ENCODE measurements at places on chromosomes 2 and 18. TPM values are rescaled to one million over a fixed set of nuclear protein-coding genes. Genes with fewer than 3 reads are reported as not detected.

GRCh38 chr2:224709301-224709700 lies 6.9 kb downstream of the CCDC195 start:
- no peak for DNase-seq

Gene UGT1A9
- not detected for total RNA-seq

- DNase-seq, result peak; percentile 76
Observed at GRCh38 chr2:27212626-27213471, 781 bp upstream of the SLC5A6 start.

- peak; percentile 45 for DNase-seq
Observed at GRCh38 chr18:55999641-56000040, 411.6 kb upstream of the TCF4 start.

Gene MRO
- under 0.01 TPM for total RNA-seq

GRCh38 chr2:147398996-147399395 lies 445.8 kb upstream of the ACVR2A start:
- peak; percentile 91 for DNase-seq

DNA sequence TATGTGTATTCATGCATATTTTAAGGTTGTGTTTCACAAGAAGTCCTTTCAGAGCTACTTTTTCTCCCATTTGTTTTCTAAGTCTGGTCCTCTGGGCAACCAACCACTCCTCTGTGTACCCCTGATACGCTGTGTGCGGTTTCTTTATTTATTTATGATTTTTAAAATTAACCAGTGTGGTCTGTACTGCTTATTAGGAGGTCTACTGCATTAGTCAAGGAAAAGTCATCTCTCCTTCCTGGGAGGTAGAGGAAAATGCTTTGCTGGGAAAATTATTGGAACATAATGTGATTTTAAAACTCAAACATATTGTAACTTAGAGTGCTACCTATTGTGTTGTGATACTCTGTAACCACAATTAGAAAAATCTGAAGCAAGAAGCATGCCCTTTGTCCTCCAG lies 1404.3 kb downstream of the SUCLG1 start:
- DNase-seq, result peak; percentile 38

DNA sequence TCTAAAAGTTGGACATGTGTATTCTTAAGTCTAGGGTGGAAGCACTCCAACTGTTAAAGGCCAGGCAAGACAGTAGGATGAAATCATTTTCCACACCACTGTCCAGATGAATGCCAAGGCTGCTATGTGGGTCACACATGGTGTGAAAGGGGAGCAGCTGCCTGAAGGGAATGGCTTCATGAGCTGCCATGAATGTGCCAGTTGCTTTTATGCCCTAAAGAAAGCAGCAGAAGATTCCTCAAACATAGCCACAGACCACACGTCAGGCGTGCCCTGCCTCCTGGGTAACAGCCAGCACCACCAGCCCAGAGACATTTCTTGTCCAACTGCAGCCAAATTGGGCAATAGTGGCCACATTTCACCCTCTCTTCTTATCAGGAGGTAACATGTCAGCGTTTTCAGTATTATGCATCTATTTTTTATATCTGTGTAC lies 130.2 kb downstream of the MTCL1 start:
- DNase-seq, result peak; percentile 72

DNA sequence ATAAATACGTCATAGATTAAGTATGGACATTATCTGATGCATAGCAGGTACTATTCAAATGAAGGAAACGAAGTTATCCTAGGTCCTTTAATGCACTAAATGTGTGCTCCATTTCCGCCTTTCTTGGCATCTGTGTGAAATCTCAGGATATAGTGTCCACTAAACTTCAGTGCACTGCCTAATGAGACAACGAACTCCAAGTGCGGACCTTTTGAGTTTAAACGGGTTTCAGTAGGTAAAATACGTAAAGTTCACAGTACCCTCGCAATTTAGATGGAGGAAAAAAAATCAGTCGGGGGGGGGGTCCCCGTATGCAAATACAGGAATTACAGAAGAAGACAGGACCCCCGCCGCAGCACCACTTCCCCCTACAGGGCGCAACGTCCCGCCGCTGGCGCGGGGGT lies 729 bp upstream of the REL start:
- peak; percentile 43 for DNase-seq

Gene MYO3B
- 0.50 TPM for total RNA-seq

GRCh38 chr2:170585067-170585466 lies 130.1 kb upstream of the SP5 start:
- DNase-seq, result no peak

Gene B4GALT6
- total RNA-seq, result 1.5 TPM

GRCh38 chr2:156907806-156908205 lies 349.7 kb upstream of the GALNT5 start:
- peak; percentile 26 for DNase-seq

DNA sequence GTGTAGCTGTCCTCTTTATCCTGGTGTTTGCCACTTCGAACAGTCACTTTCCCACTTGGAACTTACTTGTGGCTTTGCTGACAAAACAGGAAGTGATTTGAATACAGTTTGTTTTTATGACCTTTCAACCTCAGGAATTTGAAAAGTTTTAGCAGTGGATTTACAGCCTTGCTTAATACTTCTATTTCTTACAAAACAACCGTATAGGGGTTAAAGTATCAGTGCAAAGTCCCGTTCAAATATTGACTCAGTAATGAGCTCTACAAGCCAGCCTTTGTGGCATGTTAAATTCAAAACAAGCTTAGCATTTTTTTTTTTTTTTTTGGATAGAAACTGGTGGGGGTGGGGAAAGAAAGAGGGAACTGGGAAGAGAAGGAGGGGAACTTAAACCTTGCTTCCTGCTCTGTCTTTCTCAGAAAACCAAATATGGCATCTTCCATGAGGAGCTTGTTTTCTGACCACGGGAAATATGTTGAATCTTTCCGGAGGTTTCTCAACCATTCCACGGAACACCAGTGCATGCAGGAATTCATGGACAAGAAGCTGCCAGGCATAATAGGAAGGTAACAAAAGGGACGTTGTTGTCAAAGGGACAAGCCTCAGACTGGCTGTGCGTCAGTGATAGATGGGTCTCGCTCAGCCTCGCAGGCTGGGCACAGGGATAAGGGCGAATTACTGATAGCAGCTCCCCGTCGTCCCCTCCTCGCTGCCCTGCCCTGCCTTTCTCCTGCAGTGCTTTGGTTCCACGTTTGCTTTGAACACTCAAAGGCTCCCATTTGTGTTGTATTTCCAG lies at the start of gene HNMT:
HNMT (plus strand) TSS at position 408 of the 793 bp plus-strand sequence; CDS start at position 427, 19 bp downstream.
- peak; percentile 64 for DNase-seq

GRCh38 chr2:174044556-174044955 lies 79.4 kb upstream of the SP3 start:
- no peak for DNase-seq
